ENCODE measurements at places on chromosomes 7 and 10.

DNA sequence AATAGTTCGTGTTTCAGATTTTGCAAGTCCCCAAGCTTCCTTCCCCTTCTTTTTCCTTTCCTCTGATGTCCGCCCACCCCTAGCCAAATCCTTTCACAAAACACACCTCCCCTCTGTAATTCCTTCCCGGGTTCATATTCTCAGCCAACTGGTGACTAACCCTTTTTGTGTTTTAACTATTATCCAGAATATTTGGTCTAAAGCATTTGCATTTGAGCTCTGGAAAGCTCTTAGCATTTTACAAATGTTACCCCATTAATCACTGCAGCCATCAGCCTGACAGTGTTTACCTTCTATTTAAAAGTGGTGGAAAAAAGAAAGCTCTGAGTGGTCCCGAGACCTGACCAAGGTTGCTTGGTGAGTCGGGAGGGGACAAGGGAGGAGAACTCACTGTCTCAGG lies 139.0 kb downstream of the CREB5 start:
- no peak for DNase-seq

- no peak for DNase-seq
Measured at GRCh38 chr7:46489106-46489505, 568.0 kb upstream of the IGFBP3 start.

- DNase-seq: no peak
Measured at GRCh38 chr7:47489624-47490023, 92.3 kb downstream of the TNS3 start.

DNA sequence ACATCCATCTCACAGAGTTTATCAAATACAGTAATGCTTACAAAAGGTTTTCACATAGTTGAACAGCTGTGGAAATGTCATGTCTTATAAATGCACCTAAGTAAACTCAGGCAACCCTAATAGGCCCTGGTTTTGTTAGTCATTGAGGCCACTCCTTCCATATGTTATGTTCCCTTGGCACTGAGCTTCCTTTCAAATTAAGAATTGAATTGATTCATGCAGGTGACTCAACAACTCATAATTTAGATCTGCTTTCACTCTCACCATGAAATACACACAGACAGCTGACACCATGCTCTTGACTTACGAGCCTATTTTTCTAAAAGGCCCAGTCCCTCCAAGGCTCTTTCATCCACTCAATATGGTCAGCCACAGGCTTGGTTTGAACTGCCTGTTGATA lies 476.9 kb downstream of the KCNMA1 start:
- no peak for DNase-seq

DNA sequence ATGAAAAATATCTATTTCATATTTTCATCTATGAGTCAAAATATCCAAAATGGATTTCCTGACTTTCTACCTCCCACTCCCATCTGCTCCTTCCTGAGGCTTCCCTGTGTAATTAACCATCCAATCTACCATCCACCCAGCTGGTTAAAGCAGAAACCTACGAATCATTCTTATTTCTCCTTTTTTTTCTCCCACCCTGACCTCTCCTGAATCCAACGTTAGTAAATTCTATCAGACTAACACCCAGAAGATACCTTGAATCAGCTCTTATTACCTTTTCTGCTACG lies 3.7 kb upstream of the LIPF start:
- DNase-seq: no peak

DNA sequence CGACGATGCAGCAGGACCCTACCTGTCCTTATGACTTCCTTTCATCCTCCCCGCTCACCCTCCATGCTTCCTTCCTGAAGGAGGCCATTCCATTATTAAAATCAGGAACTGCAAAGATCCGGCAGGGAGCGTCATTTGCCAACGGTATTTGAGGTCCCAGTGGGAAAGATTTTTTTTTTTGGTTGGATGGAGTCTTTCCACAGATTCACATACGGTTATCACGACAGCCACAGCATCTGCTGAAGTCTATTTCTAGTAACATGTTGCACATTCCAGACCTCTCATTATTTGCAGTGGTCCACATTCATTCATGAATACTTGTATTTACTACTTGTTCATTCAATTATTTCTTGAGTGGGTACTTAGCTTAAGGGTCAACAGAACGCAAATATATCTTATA lies 94.7 kb upstream of the LYZL2 start:
- DNase-seq: no peak

- DNase-seq: no peak
Measured at GRCh38 chr10:88262591-88263234, 320.4 kb downstream of the RNLS start.

- no peak for DNase-seq
Measured at GRCh38 chr7:24411226-24411625, 127.2 kb downstream of the NPY start.

GRCh38 chr7:36011588-36011965 lies 141.5 kb upstream of the EEPD1 start:
- DNase-seq: no peak

DNA sequence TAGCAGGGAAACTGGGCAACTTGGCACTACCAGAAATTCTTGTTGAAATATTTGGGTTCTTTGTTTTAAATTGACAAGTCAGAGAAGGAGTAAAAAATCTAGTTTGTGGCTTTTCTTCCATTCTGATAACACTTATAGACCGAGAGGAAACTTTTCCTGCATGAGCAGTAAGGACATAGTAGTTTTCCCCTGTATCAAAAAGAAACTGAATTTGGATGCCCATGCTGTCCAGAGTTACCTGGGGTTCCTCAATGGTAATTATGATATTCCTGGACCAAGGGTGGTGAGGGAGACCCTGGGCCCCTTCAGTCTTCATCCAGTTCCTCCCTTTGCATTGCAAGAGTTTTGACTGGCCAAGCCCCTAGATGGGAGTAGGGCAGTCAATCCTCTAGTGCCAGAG lies 19.9 kb upstream of the STEAP2 start:
- DNase-seq: no peak

DNA sequence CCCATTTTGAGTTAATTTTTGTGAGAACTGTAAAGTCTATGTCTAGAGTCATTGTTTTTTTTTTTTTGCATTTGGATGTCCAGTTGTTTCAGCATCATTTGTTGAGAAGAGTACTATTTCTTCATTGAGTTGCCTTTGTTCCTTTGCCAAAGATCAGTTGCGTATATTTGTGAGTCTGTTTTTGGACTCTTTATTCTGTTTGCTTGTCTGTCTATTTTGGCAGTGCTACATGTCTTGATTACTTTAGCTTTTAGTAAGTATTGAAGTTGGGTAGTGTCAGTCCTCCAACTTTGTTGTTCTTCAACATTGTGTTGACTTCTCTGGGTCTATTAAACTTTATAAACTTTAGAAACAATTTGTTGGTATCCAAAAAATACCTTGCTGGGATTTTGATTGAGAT lies 31.6 kb downstream of the CCDC7 start:
- no peak for DNase-seq

GRCh38 chr10:14466257-14466656 lies 135.5 kb upstream of the FRMD4A start:
- DNase-seq: no peak

Measured in CD4-positive, alpha-beta T cell treated with Interleukin-21 for 1 hour (primary cell).